ENCODE measurements at places on chromosomes 1 and 21.

DNA sequence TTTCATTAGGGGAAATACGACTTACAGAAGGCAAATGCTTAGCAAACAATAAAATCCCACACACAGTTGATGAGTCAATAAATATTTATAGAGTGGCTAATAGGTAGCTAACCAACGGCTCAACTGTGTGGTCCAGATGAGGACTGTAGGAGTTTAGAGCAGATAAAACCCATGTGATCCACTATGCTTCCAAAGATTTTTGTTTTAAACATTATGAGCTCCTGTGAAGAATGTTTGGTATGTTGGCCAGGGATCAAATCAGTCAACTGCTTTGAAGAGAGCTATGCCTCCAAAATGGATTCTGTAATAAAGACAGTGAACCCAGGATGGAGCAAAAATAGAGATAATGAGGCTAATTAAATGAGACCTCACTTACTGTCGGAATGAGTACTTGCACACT, 72.3 kb upstream of the COL11A1 start:
- no peaks in the 10 kb centered on the region for H3K36me3 ChIP-seq
- H3K27me3 ChIP-seq: no peaks in the 10 kb centered on the region
- no peak for DNase-seq
- no peaks in the 10 kb centered on the region for H3K4me1 ChIP-seq

DNA sequence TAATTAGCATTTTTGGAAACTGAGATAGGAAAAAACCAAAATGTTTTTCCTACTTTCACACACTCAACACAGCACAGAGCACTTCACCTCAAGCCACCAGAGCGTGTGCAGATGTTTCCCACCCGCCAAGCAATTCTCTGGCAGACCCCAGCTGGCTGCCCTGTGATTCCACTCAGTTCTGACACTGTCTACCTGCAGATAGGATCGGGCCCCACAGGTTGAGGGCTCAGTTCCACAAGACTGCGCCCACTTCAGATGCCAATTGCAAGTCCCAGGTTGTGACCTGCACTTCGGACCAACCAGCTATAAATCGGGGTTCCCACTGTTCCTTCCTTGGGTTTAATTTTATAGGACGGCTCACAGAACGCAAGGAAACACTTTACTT, 9.9 kb downstream of the KIAA1614 start:
- no peak overlapping the region for H3K27ac ChIP-seq
- peaks cover 14% of the 10 kb centered on the region for H3K27me3 ChIP-seq
- no peak overlapping the region for H3K4me3 ChIP-seq
- DNase-seq: no peak
- H3K36me3 ChIP-seq: peaks cover 3% of the 10 kb centered on the region

DNA sequence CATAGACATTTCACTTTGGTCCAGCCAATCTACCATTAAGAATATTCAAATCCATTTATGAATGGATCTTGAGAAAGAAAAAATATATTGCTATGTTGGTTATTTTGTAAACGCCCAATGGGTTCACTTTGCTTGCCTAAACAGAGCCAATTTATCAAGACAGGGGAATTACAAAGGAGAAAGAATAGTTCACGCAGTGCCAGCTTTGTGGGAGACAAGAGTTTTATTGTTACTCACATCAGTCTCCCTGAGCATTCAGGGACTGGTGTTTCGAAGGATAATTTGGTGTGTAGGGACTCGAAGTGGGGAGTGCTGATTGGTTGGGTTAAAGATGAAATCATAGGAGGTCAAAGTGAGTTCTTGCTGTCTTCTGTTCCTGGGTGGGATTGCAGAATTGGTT, 135.3 kb downstream of the GABPA start:
- no peaks in the 10 kb centered on the region for H3K4me1 ChIP-seq
- no peak for DNase-seq
- no peak overlapping the region for H3K27ac ChIP-seq

DNA sequence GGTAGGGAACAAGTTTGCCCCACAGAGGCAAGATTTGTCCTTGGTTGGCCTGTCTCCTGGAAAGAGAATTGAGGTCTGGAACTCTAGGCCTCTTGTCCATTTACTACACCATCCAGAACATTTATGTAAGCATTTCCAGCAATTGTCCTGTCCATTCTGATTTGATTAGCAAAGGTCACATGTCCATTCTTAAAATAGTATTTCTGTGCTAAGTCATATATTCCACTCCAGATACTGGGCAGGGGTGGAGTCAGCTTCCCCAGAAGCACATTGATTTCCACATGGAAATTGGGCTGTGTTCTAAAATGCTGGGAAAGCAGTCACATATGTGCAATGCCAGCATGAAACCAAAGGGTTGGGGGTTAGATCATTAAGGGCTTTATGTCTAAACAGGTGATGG, 21.5 kb upstream of the FMN2 start:
- peaks cover 2% of the 10 kb centered on the region for H3K36me3 ChIP-seq
- no peaks in the 10 kb centered on the region for H3K27me3 ChIP-seq
- no peak overlapping the region for H3K27ac ChIP-seq
- no peak for DNase-seq
- no peak overlapping the region for H3K4me3 ChIP-seq

Data from central memory CD8-positive, alpha-beta T cell (primary cell).